NCI-H2081 (cell line): ENCODE measurements at places on chromosomes 4 and X.

GRCh38 chr4:63831590-63832155 is 577.6 kb downstream of the TECRL start:
- peak; percentile 11 for DNase-seq

GRCh38 chrX:19576742-19577141 is 61.4 kb upstream of the MAP3K15 start:
- no peak for DNase-seq

GRCh38 chrX:110966839-110967238 is 129.2 kb upstream of the PAK3 start:
- no peak for DNase-seq

- no peak for DNase-seq
These were observed 2189.6 kb downstream of the PCDH7 start for GRCh38 chr4:32909736-32910135.

DNA sequence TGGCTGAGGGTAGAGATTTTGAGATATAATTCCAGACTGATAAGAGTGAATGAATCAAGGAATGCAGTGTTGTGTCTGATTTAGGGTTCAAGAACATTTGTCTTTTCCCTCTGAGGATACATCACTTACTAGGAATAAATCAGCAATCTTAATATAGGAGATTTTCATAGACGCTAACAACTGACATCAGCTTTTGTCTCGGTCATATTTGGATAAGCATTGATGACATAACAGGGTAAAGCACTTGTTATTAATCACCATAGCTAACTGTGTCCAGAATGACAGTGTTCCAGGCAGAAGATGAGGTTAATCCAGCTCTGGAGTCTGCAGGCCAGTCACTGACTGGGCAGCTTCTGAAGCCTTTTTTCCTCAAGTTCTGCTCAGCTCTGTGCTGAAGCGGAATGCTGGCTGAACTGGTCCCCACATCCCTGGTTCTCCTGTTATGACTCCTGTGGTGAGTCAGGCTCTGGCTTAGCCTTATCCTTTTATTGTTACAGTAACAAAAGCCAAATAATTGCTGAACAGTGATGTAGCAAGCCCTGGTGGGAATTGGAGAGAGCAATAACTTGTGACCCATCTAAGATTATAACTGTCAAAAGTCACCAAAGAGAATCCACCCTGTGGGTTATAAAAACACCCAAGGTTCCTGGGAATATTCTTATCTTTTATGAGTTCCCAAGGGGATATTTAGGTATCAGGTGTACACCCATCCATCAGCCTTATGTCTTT is 41.8 kb downstream of the FNIP2 start:
- no peak for DNase-seq

- DNase-seq: no peak
These were observed 140.0 kb downstream of the KLHL8 start for GRCh38 chr4:87080462-87080861.

- DNase-seq: no peak
These were observed 160.7 kb downstream of the NKX6-1 start for GRCh38 chr4:84338367-84338766.

GRCh38 chr4:60344908-60345307 is 855.2 kb upstream of the ADGRL3 start:
- no peak for DNase-seq

DNA sequence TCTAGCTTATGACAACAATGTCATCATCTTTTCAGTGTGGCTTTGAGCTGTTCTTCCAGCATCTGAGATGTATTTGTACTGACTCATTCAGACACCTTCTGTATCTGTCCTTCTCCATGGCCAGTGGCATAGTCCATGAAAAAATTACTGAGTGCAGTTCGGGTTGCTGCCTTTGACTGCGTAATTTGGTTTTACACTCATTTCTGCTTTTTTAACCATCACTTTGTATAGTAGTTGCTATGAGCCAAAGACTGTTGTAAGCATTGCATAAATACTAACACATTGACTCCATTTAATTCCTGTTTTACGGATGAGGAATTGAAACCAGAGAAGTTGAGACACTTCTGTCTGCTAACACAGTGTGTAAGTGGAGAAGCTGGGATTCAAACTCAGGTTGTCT is 190.7 kb upstream of the MID1 start:
- DNase-seq: no peak

- no peak for DNase-seq
These were observed 146.2 kb downstream of the KCNIP4 start for GRCh38 chr4:21802406-21802805.

GRCh38 chrX:42577936-42578470 is 200.0 kb downstream of the PPP1R2C start:
- no peak for DNase-seq

DNA sequence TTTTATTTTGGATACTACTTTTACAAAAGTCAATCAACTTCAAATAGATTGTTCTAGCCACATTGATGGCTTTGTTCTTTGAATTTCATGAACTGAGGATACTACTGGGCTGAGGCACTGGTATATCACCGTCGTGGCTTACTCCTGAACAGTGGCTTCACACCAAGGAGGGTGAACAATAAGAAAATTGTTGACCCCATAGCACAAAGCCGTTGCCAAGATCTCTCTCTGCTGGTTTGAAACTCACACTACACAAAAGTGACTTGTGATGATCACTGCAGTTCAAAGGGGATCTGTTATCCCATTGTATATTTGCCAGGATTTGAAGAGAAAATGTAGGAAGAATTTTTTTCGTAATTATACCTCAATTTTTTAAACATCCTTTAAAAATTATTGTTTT is 119.6 kb downstream of the PDLIM5 start:
- DNase-seq: no peak

DNA sequence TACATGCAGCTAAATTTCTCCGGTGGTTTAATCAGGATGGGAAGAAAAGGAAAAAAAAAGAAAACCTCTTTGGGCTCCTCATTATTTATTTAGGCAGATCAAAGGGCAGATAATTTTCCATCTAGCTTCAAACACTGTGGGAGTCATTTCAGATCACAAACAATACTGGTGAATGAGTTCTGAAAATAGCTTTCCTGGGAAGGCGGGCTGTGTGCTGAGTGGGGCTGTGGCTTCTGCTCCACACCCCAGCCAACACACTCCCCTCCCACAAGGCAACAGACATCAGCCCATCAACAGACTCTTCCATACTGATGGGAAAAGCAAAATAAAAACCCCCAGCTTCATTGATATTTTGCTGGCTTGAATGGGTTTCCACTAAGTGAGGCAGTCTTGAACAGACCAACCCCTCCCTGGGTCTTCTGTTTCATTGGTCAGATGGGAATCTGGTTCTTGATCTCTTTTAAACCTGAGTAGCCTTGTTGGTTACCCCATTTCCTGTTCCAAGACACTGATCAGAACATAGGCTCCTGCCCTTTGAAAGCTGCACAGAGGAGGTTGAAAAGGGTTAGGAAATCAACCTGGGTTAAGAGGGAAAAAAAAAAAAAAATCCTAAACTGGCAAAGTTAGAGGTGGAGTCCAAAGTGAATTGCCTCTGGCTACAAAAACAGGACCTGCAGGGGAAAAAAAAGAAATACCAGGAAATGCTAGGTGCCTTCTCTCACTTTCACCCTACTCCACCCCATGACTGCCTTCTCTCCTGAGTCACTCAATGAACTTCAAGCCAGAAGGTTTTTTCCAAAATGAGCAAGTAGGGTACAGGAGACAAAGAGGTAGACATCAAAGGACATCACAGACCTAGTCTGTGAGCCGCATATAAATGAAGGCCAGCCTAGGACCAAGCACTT is 20.0 kb downstream of the AMOT start:
- no peak for DNase-seq

- no peak for DNase-seq
These were observed 1047.6 kb upstream of the PCDH10 start for GRCh38 chr4:132101526-132101925.

- DNase-seq: no peak
These were observed 32.1 kb downstream of the RAP1GDS1 start for GRCh38 chr4:98293104-98293887.

DNA sequence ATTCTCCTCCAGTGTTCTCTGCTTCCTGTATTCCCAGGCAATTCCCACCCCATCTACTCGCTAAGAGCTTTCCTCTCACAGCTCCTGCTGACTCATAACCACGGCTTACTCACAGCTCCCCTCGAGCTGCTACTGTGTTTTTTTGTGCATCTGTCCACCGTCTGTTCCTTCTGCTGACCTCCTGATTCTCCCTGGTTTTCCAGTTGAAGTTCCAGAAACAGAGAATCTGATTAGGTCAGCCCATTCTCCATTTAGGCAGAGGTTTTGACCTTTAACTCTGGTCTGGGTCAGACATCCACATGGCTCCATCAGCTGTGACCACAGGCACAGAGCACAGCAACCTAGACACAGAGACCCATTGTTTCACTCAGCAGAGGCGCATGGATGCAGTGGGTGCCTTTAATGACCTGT is 5.5 kb upstream of the SMIM20 start:
- no peak for DNase-seq

DNA sequence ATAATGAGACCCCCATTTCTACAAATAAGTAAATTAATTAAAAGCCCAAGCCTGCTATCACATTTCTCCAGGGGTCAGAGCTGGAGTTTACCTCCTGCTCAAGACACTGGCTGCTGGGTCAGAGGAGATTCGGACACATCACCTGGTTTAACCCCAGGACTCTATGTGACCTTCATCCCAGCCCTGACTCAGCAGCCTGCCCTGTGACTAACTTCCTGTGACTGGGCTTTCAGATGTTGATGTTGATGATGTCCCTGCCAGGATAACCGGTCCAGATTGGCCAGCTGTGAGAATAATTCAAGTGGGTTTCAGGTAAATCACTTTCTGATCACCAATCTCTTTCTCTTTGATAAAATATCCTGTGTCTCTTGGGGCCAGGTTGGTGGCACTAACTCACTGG is 102.4 kb upstream of the MAML3 start:
- DNase-seq: no peak

DNA sequence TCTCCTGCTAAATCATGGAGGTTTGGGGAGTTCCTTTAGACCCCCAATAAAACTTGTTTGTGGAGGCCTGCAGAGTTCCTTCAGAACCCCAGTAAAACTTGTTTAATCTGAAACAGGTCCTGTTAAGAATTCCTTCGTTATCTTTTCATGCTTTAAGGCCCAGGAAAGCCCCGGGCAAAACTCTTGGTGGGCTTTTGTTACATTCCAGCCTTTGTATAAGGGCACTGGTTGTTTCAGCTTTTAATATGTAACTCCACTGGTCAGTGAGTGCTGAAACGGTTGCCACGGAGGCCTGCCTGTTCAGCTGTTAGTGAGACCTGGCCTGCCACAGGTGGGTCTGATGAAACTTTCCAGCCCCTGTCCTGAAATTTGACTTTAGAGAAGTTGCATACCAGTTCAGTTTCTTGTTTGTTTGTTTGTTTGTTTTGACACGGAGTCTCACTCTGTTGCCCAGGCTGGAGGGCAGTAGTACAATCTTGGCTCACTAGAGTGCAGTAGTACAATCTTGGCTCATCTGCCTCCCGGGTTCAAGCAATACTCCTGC is 12.4 kb upstream of the DHRSX start:
- DNase-seq: no peak

GRCh38 chrX:113929004-113929403 is 654.9 kb upstream of the HTR2C start:
- DNase-seq: peak; percentile 52

- no peak for DNase-seq
These were observed 16.0 kb downstream of the GAB1 start for GRCh38 chr4:143352720-143353119.

DNA sequence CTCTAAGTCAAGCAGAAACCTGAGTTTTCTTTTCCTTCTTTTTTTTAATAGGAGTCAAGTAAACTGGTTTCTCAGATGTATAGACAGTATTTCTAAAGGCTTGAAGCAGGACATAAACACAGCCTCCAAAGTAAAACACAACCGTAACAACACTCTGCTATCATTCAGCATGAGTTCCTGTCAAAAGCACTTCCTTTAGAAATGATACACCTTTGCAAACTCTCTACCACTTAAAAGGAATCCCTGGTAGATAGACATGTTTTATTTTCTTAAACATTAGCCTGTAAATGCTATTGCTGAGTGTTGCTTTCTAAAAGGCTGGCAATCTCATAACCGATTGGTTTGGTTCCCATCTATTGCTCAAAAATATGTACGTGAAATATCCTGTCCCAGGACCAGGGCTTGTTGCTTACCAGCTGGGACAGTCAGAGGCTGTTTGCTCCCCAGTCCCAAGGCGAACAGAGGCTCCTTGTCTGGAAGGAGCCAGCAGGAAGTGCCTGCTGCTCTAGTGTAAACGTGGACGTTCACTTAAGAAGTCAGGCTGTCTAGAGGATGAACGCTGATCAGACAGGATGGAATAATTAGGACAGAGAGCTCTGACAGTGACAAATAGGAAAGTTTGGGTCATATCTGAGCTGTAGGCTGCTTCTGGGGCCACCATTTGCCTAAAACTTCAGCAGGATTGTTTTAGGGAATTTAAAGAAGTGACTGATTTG is 173.9 kb upstream of the KLF3 start:
- no peak for DNase-seq

- DNase-seq: no peak
These were observed 424 bp downstream of the SATL1 start for GRCh38 chrX:85243155-85243554.
